ENCODE measurements at places on chromosomes 7 and 10. TPM values are rescaled to one million over a fixed set of nuclear protein-coding genes. Genes with fewer than 3 reads are reported as not detected.

DMBT1 gene
- total RNA-seq: 0.23 TPM

DNA sequence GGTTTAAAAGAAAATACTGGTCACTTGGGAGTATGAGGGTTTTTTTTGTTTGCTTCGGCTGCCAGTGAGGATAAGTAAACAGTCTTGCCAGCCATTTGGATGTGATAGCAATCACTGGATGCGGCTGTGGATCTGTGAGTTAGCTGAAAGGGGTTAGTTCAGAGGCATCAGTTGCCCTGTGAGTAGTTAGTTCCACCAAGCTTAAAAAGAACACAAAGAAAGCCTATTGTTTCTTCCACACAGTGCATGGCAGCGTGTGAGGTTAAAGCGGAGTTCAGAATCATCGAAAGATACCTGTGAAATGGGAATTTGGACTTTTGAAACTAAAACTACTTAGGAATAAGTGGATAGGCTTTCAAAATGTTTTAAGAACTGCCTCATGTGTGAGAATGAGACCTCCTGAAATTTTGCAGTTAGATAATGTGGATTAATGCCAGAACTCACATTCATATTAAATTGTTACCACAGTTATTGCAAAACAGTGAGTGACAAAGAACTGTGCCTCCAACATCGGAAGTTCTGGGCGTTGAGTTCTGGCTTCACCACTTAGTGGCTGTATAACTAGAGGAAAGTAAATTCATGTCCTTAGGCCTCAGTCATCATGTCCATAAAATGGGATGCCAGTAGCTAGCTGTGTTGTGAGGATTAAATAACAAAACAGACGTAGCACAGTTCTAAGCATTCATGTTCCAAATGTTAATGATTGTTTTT, 31.3 kb downstream of the KIAA1217 start:
- no peak for DNase-seq

TRIL gene
- total RNA-seq: 0.15 TPM

- DNase-seq: peak; percentile 63
Observed at GRCh38 chr10:43680035-43680434, 31.4 kb upstream of the ZNF32 start.

DNA sequence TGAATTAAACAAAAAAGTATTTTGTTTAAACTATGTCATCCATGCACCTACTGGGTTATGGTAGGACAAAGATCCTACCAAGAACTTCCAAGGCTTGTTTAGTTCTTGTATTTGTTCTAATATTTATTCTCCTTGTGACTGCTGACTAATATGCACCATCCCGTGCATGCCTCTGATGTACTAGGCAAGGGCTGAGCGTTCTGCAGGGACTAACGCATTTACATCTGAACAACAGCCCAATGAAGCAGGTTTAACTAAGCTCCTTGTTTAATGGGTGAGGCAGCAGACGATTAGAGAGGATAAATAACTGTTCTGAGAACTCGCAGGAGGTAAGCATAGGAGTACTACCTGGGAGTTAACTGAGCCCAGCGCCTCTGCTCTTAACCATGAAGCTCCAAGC, 64.9 kb downstream of the KIAA1549 start:
- DNase-seq: no peak

- DNase-seq: peak; percentile 26
Observed at GRCh38 chr7:91285696-91286355, 21.6 kb downstream of the FZD1 start.

DNA sequence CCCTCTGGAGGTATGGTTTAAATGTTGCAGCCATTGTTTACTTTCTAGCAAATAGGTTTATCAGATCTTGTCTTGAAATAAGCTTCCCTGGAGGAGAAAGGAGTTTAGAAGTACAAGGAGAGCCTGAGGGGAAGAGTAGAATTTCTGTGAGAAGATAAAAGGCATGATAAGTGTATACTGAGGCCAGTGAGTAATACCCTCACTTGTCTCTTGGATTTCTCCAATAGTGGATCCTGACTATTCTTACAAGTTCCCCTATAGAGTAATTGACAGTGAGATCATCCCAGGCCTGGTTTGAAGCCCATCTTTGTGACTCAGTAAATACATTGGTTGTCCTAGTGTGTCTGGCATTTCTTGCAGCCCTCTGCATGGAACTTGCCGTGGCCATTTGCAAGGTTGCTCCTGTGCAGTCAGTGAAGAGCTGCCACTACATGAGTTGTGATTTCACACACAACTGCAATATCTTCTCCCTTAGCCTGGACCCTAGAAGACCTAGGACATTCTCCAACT, 41.6 kb downstream of the CHN2 start:
- DNase-seq: no peak

- no peak for DNase-seq
Observed at GRCh38 chr10:86064219-86064618, 302.4 kb downstream of the GRID1 start.

- DNase-seq: no peak
Observed at GRCh38 chr7:141550386-141551093, 670 bp upstream of the AGK start.

PDE6C gene
- total RNA-seq: not detected

DNA sequence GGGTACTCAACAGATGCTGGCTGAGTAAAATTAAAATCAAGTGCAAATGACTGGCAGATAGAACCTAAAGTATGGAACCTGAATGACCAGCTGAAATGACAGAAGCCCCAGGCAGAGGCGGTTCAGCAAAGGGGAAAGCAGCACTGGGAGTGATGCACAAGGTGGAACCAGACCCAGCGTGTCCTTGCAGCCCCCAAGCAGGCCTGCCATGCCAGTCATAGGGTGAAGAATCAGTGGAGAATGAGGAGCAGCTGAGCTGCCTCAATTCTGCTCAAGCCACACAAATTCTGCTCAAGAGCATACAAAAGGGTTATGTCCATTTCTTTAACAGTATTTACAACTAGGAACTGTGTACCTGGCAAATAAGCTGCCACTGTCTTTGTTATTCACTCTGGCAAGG, 8.7 kb downstream of the ACTR1A start:
- no peak for DNase-seq

GRCh38 chr7:133556048-133556447, 303.2 kb downstream of the EXOC4 start:
- DNase-seq: no peak

GRCh38 chr7:106551936-106552335, 109.0 kb downstream of the CCDC71L start:
- DNase-seq: no peak

- DNase-seq: no peak
Observed at GRCh38 chr7:158771-159170, 33.6 kb upstream of the FAM20C start.

DPY19L1 gene
- total RNA-seq: 57.9 TPM

DNA sequence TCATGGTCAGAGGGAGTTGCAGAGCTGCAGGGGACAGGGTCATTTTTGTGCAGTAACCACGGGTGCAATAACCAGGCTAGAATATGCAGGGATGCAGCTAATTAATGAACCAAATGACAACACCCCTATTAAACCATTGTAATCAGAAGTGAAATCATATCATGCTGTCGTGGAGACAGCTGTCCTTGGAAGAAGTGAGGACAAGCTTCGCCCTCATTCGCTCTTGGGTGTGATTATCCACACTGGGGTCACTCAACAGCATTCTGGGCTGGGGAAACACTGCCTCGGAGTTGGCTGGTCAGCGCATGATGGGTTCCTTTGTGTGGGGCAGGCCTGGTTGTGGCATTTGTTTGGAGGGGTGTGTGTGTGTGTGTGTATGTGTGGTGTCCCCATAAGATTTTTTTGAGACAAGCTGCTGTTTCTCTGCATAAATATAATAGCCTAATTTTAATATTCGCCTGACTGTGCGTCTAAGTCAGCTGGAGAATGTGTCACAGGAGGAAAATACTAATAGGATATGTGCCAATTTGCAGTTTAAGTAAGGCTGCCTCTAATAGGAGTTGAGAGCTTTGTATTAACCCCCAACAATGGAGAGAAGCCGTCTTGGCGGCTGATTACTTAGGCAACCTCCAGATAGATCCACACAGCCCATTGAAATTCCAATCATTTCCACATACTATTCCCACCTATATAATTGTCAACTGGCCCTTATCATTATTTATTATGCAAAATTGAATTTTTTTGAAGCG, 149.4 kb downstream of the DNAJB6 start:
- no peak for DNase-seq

TMEM120A gene
- 3.6 TPM for total RNA-seq

- no peak for DNase-seq
Observed at GRCh38 chr10:7403620-7404019, 7.2 kb downstream of the SFMBT2 start.

DNA sequence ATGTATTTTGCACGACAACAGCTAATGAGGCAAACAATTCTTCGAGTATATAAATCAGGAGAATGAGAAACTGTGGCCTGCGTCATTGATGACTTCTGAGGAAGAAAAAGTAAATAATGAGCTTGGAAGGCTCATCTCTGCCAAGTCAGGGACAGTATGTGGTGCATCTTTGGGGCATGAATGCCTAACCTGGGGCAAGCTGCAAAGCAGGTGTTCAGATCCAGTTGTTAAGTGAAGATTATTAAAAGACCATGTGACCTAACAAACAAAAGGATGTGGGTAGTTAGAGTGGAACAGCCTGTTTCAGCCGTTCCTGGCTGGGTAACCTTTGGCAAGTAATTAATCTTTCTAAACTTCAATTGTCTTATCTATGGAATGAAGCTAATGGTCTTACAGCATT, 93.0 kb downstream of the LYZL2 start:
- DNase-seq: no peak

ELFN1 gene
- total RNA-seq: 1.1 TPM

PLCE1 gene
- 2.5 TPM for total RNA-seq

- DNase-seq: no peak
Observed at GRCh38 chr7:109939207-109939606, 1151.7 kb upstream of the LRRN3 start.

DNA sequence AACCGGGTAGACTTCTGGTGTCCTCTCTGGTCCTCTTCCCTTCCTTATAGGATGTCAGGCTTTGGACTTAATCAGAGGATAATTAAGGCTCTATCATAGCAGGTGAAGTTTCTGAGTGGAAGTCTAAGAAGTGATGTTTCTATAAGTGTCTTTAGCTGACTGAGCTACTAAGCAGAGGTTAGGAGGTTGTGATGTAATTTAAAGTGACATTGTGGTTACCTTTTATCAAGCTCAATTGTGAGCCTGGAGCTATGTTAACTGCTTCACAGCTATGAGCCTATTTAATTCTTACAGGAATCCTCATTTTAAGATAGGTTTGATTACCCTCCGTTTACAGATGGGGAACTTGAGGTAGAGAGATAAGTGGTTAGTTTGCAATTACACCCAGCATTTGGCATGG, 365.1 kb downstream of the AUTS2 start:
- no peak for DNase-seq

GOLGA7B gene
- total RNA-seq: 2.0 TPM
